ENCODE measurements at places on chromosomes 7 and 10.

DNA sequence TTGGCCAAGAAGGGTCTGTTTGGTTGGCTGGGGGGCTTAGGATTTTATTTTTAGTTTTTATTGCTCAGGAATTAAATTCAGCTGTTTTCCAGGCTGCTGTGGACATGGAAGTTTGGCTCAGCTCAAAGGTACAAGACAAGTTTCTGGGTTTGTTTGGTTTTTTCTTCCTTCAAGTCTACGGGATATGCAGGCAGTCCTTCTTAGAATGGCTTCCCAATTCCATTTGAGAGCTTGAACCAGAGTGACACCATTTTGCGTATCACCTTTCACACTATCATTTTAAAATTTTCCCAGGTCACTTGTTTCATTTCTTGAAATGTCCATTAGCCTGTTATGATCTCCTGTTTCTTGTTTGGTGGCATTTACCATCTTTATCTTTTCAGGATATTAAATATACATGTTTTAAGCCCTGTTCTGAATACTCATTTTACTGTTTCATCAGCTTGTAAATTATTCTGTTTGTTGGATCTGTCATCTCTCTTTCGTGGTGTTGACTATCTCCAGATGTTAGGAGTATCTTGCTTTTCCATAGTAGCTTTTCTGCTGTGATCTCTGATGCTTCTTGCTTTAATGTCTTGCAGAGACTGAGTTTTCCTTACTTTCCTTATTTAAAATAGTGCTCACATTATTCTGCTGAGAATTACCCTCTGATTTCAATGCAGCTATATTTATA, 9.4 kb upstream of the TMEM168 start:
- DNase-seq = no peak

GRCh38 chr7:117122536-117122935, 169.2 kb downstream of the ST7 start:
- no peak for DNase-seq

DNA sequence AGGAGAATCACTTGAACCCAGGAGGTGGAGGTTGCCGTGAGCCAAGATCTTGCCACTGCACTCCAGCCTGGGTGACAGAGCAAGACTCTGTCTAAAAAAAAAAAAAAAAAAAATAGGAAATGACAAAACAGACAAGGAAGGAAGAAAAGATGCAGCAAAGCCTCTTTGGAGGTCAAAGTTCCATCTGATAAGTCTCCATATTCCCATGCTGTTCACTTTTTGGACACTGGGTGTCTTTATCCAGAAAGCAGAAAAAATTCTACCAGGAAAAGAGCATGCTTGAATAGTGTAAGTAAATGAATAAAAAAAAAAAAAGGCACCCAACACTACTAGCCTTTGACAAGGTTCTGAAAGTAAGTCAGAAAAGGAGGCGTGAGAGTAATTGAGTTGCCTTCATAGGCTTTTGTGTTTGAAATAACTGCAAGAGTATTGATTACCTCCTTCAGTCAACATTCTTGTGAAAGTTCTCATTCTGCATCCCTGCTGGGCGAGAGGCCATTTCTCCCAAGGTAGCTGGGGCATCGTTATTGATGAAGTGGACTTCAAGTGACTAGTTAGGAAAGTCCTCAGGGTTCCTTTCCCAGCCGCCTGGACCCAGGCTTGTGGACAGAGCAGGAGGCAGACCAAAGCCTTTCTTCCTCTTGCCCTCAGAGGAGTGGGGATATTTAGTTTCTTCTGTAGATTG, 133.3 kb upstream of the KIF5B start:
- DNase-seq = peak; percentile 31

DNA sequence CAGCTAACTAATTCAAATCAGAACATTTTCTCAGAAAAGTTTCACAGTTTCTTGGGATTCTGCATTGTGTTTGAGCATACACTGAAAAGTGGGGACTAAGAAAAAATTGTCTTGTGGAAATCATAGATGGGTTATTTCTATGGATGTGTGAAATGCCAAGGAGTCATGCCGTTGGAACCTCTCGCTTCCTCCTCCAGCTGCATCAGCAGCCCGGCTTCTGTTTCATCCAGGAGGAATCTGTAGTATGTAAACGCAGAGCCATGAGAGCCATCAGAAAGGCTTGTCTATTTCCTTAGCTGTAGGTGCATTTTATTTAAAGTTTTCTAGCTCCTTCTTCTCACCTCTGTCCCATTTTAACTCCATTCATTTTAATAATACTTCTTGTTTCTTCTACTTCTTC, 1144.1 kb downstream of the GATA3 start:
- DNase-seq = peak; percentile 75

GRCh38 chr10:71899665-71900412, 48.8 kb upstream of the PSAP start:
- DNase-seq = no peak

DNA sequence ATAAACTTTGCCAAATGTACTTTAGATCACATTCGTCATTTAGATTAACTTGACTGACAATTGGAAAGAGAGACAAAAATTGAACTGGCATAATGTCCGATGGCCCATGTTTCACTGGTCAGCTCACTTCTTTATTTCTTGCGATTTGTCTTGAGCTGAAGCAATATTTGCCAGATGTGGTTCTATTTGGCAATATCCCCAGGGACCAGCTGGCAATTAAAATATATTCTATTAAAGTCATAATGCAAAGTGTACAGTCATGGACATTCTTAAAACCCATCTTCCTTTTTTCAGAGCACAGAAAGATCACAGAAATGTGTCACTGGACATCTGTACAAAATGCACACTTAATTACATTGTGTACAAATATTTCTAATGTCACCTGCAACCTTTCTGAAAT, 26.3 kb downstream of the NEBL start:
- DNase-seq = no peak

DNA sequence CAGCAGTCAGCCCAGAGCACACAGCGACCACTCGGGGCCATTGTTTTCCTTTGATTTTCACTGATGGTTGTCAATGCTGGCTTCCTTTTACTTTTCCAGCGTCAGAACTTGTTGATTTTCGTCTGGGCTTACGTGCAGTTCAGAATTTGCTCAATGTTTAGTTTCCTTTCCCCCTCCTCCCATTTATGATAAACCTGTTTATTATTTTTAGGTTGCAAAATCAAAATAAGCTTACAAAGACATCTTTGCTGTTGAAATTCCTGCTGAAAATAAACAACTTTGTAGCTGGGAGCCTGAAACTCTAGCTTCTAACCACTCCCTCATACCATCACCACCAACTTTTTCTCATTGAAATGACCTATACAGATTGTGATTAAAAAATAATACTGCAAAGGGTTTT, 83.1 kb upstream of the LYZL1 start:
- DNase-seq = peak; percentile 29

- no peak for DNase-seq
These were observed 128.9 kb downstream of the ZNF438 start for GRCh38 chr10:30902621-30903396.

GRCh38 chr10:26855186-26855585, 5.6 kb downstream of the ABI1 start:
- DNase-seq = peak; percentile 62

GRCh38 chr7:96700516-96700915, 9.1 kb downstream of the SEM1 start:
- no peak for DNase-seq

DNA sequence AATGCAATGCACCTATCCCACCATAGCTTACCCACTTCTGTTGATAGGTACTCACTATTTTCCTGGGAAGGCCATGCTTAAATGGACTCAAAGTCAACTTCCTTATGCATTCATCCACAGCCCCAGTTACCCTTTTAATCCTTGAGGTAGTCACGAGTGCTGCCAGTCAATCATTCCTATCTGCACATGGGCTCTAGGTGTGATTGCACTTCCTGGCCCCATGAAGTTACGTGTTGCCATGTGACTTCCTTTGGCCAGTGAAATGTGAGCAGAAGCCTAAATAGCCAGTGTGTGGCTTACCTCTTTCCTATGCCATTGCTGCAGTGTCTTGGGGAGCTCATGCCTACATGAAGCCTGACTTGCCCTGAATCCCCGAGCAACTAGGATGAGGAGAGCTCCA, 23.5 kb upstream of the EIF5AL1 start:
- no peak for DNase-seq

DNA sequence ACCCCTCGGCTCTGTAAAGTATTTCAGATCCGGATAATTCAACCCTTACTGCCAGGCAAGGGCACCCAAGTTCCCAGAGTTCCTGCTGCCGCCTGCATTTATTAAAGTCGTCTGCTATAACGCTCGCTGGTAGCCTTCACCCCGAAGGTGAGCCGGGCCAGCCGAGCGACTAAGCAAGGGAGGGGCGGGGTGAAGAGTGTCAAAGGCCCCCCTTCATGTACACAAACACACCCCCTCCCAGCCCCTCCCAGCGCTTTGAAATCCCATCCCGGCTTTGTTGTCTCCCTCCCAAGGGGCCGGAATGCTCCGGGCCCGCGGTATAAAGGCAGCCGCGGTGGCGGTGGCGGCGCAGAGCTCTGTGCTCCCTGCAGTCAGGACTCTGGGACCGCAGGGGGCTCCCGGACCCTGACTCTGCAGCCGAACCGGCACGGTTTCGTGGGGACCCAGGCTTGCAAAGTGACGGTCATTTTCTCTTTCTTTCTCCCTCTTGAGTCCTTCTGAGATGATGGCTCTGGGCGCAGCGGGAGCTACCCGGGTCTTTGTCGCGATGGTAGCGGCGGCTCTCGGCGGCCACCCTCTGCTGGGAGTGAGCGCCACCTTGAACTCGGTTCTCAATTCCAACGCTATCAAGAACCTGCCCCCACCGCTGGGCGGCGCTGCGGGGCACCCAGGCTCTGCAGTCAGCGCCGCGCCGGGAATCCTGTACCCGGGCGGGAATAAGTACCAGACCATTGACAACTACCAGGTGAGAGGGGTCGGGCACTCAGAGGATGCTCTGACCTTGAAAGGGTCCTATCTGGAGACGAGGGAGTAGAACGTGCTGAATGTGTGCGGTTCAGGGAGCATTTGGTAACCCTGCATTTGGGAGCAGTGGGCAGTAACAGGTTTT, at the start of gene DKK1:
Gene DKK1, plus strand, starts transcription at position 349 of the 889 bp plus-strand sequence. Its CDS starts 154 bp downstream, at position 503.
- DNase-seq = peak; percentile 82

- no peak for DNase-seq
These were observed 220.9 kb downstream of the RNLS start for GRCh38 chr10:88361995-88362807.

DNA sequence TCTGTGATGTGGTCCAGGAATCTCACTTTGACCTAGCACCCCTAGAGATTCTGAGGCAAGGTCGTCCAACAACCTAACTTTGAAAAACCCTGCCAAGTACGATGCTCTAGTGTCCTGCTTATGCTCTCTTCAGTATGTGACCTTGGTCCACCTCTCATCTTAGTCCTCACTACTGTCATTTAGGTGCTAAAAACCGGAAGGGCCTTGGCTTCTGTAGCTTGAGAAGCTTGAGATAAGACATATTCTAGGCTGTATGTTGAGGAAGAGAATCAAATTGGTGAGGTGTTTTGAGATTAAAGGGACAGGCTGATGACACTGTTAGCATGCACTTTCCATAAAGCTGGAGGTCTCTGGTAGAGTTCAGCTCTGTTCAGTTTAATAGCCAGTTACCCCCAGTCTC, 57.0 kb upstream of the MTPN start:
- DNase-seq = no peak

GRCh38 chr10:48453451-48454301, 147.2 kb downstream of the MAPK8 start:
- DNase-seq = no peak

GRCh38 chr10:35011771-35012191, 78.4 kb downstream of the CUL2 start:
- peak; percentile 45 for DNase-seq

DNA sequence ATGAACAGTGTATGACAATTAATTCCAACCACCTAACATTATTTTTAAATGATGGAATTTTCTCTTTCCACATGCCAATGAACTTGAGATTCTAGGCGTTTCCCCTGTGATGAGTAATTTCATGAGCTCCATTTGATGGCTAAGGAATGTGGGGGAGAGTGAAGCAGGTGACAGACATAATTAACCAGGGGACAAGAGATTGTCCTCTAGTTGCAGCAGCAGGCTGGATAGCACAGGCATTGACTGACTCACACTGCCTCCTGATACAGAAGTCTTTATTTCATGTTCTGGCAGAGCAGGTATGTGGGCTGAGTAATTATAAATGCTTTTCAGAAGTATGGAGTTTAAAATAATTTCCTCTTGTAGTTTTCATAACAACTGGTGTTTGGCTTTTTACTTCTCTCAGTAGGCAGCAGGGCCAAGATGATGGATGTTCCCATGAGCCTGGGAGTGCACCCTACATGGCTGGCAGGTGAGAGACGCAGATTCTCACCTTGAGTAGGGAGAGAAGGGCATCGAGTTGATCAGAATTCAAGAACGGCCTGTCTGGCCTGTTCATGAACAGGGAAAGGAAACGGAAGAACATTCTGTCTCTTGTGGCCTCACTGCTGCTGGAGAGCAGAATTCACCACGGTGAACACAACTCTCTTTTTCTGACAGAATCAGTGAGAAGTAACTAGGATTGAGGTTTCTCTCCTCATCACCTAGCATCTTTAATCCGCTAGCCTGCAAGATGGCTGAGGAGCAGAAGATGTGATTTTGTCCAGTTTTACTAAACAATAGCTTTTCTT, 118.8 kb downstream of the AOAH start:
- peak; percentile 22 for DNase-seq

GRCh38 chr10:11704092-11704491, 38.1 kb upstream of the ECHDC3 start:
- DNase-seq = no peak

DNA sequence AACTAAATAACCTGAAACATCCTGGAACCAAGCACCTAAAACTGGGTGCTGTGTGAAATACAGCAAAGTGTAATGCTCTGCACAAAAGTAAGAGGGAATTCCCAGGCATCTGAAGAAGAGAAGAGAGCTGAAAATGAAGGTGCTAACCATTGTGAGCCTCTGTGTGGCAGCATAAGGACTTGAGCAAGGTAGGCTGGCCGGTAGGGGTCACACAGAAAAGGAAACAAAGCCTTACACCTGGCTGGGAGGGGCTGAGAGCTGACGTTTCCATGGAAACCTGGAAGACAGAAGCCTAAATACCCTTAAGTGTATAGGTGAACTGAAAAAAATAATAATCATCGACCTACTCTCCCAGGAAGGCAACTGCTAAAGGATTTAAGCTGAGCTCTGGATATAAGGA, 48.6 kb downstream of the CUL1 start:
- no peak for DNase-seq

DNA sequence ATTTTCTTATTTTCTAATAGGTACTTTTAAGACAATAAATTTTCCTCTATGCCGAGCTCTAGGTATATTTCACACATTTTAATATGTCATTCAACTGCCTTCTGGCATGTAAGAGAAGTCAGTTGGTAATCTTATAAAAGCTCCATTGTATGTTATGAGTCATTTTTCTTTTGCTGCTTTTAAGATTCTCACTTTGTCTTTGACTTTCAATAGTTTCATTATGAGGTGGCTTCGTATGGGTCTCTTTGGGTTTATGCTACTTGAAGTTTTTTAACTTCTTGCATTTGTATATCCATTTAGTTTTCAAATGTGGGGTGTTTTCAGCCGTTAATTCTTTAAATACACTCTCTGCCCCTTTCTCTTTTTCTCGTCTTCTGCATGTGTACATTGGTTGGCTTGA, 80.5 kb downstream of the ABCA13 start:
- DNase-seq = peak; percentile 10

DNA sequence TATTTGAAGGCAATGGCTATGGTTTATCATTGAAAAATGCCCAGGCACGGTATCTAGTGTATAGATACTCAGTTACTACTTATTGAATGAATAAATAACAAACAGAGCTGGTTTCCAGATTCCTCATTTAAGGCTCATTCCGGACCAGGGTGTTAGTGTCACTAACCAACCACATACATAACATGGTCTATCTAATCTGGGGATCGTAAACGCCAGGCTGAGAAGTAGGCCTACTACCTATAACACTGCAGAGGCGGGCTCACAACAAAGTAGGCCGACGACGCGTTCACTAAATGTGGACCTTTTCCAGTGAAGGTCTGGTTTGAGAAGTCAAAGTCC, 423 bp downstream of the LSM5 start:
- DNase-seq = no peak

GRCh38 chr10:6301488-6302075, 98.8 kb downstream of the PFKFB3 start:
- no peak for DNase-seq

Data from iris pigment epithelial cell (primary cell).